ENCODE measurements at places on chromosomes 3 and 15.

- DNase-seq = peak; percentile 31
These were observed 30.0 kb upstream of the NR2E3 start for GRCh38 chr15:71780115-71780976.

GRCh38 chr3:193997228-193998122, 138.5 kb upstream of the HES1 start:
- no peak for DNase-seq

GRCh38 chr3:194112120-194113106, 23.5 kb upstream of the HES1 start:
- DNase-seq = no peak

- DNase-seq = peak; percentile 45
These were observed 376.2 kb downstream of the ZBTB20 start for GRCh38 chr3:114770874-114771273.

DNA sequence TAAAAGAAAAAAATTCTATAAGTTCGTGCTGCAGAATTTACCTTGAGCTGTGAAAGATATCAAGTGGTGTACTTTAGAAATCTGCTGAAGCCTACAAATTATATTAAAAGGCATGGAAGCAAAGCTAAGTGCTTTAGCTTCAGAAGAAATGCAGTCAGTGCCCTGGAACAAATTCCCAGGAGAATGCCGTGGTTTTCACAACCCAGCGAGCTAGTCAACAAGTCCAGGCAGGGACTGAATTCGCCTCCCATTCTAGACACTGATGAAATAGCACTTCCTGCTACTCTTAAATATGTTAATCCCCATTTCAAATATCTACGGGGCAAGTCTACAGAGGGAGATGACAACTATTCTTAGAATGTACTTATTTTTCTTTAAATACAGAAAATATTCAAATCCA, 326.4 kb upstream of the IGF1R start:
- DNase-seq = no peak

DNA sequence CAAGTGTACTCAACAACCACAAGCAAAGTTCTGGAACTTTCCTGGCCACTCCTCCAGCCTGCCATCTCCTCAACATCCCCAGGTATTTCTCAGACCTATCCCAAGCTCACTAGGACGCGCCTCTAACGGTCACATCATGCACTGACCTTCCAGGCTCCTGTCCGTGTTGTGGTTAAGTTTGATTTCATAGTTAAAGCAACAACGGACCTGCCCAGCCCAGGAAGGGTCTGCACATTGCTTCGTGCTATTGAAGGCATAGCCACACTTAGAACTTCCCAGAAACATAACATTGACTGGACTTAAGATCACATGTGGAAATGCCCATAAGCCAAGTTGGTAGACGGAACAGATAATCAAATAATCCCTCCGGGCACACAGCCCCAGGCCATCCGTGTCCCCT, 85.1 kb downstream of the OCA2 start:
- no peak for DNase-seq

DNA sequence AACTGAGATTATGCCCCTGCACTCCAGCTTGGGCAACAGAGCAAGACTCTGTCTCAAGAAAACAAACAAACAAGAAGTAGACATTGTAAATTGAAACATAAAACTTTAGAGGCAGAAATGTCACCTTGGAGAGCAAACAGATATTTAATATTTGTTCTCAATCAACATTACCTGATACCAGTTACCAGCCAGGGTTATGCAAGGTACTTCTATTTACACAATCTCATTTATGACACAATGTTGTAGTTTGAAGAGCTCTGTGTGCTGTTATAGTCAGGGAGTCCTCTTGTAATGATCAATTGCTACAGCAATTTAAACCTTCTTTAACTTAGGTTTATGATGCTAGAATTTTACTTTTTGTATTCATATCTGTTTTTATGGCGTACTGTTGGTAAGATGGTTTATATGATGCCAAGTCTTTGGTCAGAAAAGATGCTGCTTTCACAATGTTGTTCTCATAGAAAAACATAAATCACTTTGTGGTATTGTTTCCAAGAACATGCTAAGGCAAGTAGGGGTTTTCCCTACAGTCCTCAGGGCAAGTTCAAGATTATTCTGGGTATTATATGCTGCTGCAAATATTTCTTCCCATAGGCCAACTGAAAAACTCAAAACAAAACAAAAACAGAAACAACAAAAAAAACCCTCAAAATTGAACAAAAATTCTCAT, 173.5 kb downstream of the TNIK start:
- DNase-seq = no peak

- DNase-seq = no peak
These were observed 18.0 kb downstream of the MTMR10 start for GRCh38 chr15:30973379-30973778.

DNA sequence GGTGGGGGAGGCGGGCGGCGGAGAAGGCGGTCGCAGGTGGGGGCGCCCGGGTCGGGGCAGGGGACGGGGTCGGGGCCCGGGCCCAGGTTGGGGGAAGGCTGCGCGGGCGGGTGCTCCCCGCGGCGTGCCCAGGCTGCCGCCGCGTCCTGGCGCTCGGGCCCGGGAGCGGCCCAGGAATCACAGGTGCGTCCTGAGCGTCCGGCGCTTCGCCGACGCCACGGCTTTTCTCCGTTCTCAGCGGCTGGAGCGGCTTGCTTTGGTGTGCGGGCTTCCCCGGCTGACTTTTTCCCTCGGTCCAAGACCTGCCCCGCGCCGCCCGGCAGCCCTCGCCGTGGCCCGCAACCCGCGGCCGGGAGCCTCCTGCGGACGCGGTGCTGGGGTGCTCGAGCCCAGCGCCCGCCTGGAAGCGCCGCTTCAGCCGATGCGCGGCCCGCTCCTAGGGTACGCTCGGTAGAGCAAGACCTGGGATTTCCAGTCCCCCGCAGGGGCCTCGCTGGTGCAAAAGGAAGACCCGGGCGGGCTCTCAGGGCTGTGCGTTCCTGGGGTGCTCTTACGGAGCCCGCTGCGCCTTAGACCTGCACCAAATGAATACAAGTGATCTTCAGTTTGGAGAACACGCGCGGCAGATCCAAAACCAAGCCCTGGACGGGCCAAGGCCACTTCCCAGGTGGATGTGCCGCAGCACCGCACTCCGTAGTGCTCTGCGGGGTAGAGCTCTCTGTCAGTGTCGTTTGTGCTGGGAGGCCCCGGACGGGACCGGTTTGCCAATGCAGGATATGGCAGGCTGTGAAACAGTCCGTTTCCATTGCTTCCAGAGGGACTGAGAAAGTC, 639 bp downstream of the NIPA1 start:
- DNase-seq = no peak

- no peak for DNase-seq
These were observed 28.8 kb upstream of the LEKR1 start for GRCh38 chr3:156797368-156797767.

- no peak for DNase-seq
These were observed 10.4 kb downstream of the TMEM41A start for GRCh38 chr3:185488465-185488864.

DNA sequence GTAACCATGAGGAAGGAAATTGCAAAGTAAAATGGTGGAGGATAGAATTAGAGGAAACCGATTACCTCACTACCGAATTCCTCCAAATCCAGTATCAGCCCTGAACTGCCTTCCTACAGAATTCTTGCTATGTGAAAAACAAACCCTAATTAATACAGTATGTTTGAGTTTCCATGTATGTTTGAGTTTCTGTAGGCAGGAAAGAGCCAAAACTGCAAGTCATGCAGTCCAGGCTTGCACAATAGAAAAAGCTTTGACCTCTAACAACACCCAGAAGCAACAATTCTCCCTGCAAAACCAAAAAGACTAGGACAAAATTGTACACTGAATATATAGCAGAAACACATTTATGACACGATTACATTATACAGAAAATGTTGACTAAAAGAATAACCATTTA, 614.8 kb downstream of the DIPK2A start:
- peak; percentile 74 for DNase-seq

- DNase-seq = no peak
These were observed 75.9 kb upstream of the CADPS start for GRCh38 chr3:62951037-62951613.

DNA sequence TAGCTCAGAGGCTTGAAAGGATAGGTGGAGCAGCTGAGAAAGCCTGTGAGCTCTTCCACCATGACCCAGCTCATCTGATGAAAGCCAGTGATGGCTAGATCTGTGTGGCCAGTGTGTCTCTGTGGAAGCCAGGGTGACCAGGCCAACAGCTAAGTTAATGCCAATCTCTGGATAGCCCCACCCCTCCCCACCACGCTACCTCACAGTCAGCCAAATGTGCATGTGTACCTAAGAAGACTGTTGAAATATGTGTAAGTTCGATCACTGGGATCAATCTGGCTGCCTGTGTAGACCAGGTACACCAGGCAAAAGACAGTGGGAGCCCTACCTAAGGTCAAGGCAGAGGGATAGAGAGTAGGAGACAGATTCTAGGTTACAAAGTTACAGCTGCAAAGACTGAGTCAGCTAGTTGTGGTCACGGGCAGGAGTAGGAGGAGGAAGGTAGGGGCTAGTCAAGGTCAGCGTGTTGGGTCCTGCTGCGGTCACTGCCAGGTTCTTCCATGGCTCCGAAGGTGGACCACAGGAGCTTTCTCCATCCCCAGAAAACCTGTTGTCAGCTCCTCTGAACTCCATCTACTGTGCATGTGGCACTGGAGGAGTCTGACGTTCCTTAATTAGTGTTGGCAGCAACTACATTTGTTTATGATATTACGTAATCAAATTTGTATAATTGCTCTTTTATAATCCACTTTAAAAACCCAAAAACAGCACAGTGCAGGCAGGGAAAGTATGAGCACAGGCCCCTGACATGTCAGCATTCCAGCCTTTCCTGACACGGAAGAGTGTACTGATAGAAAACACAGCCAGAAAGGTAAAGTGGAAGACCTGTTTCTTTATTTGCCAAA, 318.0 kb downstream of the CLSTN2 start:
- no peak for DNase-seq

DNA sequence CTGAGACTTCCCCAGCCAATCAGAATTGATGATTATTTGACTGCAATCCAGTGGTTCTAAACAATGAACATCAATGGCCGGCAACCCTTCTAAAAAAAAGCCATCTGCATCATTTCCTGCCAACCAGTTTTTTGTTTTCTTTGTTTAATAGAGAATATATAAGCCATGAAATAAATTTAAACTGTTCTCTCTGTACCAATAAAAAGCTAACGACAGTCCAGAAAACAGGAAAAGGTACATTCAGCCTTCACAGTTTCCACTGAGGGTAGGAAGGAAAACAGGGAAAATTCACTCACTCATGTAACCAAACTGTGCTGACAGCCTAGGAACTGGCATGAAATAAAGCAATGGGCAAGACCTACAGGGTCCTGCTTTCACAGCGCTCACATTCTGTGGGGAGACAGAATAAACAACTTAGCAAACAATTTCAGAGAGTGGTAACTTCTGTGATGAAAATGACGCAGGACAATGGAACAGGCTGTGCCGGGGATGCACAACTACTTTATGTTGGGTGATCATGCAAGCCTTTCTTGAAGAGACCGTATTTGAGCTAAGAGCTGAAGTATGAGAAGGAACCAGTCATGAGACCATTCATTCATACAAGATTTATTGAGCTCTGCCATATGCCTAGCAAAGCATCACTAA, 630.1 kb downstream of the MAGI1 start:
- DNase-seq = no peak

GRCh38 chr3:38690185-38690584, 40.7 kb upstream of the SCN5A start:
- no peak for DNase-seq

DNA sequence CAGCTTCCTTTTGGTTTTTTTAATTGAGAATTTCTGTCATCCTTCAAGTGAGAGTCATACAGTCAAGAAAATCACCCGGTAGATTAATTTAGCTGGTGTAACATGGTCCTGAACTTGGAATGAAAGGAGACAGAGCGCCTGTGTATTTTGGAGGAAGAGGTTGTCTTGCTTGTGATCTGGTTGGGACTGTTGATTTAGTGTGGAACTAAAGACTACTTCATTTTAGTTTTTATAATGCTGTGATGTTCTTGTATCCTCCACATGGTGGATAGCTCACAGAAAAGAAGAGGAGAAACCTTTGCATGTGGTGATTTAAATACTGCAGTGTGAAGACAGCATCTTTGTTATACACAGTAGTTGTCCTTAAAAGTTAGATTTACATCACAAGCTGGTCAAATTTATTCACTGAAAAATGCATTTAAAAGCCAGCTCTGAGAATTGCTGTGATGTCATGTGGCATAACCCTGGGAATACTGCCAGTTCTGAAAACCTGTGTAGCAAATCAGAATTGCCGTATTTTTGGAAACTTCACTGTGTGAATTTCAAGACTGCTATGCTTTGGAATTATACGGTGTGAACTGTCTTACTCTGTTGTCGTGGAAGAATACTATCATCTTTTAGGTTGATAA, 268.5 kb downstream of the PTPRG start:
- no peak for DNase-seq

DNA sequence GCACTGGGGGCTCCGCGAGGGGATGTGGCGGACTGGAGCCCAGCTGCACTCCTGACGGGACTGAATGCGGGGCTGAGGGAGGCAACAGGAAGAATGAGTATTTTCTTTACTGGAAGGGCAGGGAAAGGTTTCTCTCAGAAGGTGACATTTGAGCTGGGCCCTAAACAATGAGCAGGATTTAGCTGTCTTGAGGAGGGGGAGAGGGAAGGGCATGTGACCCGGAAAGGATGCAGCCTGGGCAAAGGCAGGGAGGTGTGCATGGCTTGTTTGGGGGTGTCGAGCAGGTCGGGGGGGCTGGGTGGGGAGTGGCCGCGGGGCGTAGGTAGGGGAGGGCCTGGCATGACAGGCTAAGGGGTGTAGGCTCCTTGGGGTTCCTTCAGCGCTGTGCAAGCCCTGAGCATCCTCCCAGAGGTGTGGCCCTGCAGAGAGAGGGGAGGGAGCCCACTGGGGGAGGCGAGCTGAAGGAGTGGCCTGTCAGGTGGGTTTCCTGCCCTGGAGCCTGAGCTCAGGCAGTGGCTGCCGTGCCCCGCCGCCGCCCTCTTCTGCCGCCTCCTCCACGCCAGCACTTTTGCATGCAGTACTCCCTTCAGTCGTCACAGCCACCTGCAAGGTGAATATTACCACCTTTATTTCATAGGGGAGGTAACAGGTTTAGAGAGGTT, 17.2 kb upstream of the ANKDD1A start:
- no peak for DNase-seq

- no peak for DNase-seq
These were observed 148.4 kb downstream of the MAGI1 start for GRCh38 chr3:65890328-65890727.
